Muscle of back (tissue), 13 donors: ENCODE measurements at places on chromosomes 6 and 20. TPM values are rescaled to one million over a fixed set of nuclear protein-coding genes. Genes with fewer than 3 reads are reported as not detected.

GRCh38 chr6:13427316-13427715 is 60.1 kb downstream of the GFOD1 start:
- no peak for DNase-seq

DNA sequence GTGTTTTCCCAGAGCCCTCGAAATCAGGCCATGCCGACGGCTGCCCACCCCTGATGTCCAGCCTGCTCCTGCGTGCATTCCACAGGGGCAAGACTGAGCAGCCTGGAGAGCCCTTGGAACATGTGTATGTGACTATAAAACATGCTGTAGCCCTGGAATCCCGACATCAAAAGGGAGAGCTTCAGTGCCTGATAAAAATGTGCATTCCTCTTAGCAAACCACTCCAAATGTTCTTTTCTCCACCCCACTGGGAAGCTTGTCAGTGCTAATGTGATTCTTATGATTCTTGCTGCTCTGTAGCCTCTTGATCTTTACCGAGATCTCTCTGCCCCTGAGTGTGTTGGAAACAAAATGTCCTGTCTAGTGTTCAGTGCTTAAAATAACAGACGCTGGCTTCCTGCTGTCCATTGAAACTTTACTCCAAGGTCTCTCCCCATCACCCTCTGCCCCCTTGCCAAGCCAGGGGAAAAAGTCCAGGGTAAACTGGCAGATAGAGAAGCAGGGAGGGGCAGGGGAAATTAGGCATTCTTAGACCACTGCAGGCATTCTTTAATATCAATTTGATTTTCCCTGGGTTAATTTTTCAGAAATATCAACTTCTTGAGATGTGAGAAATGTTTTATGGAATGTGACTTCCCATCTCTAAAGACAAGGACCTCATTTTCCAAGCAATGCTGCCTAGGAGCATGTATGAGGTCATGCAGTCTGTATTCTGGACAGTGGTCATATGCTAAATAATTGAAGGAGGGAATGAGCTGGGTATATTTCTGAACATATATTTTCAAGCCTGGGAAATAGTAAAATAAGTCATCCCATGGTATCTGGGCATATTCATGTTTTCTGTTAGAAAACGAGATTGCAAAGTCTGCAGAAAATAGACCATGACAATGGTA is 73.8 kb upstream of the ISM1 start:
- DNase-seq = peak; percentile 48

DNA sequence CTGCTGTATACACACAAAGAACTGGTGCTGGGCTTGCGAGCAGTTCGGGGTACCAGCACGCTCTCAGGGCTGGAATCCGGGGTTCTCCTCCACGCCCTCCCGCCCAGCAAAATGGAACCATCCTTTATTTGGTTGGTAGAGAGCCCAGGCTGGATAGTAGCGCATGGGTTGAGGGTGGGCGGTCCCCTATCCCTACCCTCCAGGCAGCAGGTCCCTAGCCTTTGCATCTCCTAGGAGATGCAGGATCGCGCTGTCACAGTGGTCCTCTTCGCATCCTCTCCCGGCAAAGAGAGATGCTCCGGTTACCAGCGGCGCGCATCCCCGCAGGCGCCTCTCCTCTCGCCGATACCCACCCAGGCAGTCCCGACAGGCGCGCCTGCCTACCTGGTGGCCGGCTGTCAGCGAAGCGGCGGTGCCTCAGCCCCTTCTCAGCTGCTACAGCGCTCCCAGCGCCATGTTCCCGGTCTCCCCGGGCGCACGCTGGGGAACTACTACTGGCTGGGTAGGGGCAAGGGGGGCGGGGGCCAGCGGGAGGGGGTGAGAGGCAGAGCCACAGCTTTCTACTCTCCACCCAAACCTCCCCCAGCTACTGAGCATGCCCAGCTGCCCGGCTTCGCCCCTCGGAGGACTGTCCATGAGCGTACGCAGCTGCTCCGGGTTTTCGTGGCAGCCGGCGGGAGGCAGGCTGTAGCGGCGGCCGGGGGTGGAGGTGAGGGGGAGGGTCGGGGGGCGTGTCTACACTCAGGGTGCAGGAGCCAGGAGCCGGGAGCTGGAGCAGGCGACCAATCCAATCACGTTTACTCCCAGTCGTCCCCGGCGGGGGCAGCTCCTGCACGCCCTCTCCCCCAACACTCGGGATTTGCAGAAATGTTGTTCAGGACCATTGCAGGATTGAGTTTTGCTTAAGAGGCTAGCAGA is at the start of gene PAK5:
Gene PAK5, minus strand, starts transcription at position 699 of the 918 bp plus-strand sequence. CDS start 194,748 bp downstream, outside the sequence.
- peak; percentile 36 for DNase-seq

KCNK15 gene
- polyA plus RNA-seq = 0.35 TPM
